ENCODE measurements at places on chromosomes 4 and X.
A peak's percentile ranks its signal among the peaks of the same experiment; 100 is the strongest.

- no peak for DNase-seq
Observed at GRCh38 chrX:151801980-151802379, 67.4 kb downstream of the CNGA2 start.

DNA sequence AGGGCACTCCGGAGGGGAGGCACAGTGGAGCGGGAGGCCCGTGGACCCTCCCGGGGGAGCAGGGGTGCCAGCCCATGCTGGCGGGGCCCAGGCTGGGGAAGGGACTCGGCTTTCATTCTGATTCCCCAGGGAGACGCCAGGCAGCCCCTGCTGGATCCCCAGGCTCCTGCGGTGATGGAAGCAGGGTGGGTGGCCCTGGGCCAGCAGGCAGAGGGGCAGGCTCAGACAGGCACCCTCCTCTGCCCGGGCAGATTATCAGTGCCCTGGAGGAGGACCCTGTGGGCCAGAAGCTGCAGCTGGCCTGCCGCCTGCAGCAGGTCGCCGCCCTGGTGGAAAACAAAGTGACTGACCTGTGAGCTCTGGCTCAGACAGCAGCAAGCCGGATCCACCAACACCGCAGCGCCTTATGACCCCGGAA, 2.1 kb upstream of the SRPK3 start:
- DNase-seq = no peak

- DNase-seq = no peak
Observed at GRCh38 chr4:64368741-64369140, 40.5 kb downstream of the TECRL start.

GRCh38 chr4:179196511-179196910, 1754.3 kb upstream of the AGA start:
- no peak for DNase-seq

GRCh38 chrX:45803383-45803921, 602.8 kb upstream of the DIPK2B start:
- peak; percentile 83 for DNase-seq

GRCh38 chrX:68651110-68651509, 3.6 kb downstream of the STARD8 start:
- no peak for DNase-seq

DNA sequence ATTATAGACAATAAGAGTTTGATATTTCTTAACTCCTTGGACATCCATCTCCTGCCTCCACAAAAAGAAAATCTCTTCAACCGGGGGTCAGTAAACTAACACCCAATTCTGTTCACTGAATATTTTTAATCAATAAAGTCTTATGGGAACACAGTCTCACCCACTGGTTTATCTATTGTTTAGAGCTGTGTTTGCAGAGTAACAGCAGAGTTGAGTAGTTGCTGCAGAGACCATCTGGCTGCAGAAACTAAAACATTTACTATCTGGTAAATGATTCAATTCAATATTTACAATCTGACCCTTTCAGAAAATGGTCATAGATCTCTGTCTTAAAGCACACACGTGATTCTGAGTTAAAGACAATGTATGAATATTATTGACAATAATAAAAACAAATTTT, 94.0 kb downstream of the TMA16 start:
- DNase-seq = no peak

- no peak for DNase-seq
Observed at GRCh38 chr4:160537681-160538080, 1434.8 kb downstream of the RAPGEF2 start.

DNA sequence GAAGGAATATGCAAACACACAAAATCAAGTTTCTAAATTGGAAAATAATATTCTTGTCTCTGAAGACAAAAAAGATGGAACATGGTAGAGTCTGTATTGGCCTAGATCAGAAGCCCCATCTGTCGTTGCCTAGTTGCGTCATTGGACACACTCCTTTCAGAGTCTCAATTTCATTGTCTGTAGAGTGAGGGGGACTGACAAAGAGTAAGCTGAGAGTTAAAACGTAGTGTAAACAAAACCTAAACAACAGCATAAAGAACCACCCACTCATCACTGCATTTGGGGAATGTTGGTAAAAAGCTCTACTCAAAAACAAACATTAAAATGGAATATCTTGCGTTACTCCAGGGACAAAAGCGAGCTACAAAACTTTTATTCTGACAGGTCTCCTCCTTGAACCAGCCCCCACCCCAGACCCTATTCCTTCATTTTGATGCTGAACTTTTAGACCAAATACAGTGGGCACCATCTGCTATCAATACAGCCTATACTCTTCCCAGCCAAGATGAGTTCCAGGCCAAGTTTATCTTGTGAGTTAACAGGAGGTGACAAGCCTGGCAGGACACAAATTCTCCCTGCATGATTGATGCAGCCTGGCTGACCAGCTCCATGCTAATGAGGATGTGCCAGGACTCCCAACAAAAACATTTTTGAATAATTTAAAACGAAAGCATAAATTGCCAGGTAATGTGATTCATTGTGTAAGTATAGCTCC, 125.2 kb downstream of the COL25A1 start:
- no peak for DNase-seq

GRCh38 chrX:5145957-5146356, 1082.7 kb downstream of the NLGN4X start:
- DNase-seq = no peak

DNA sequence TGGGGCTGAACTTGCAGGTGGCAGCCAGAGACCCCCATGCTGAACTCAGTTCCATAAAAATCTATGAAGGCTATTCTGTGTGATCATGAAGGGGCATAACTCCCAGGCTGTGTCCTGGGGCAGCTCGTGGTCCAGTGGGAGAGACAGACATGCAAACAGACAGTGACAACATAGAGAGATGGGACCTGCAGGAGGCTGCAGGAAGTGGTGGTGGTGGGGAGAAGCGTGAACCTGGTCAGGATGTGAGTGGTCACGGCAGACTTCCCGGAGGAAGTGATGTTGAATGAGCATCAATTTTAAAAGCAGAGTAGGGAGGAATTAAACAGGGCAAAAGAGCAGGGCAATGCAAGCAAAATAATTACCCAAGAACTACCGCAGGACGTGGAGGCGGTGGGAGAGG, 23.2 kb upstream of the SORCS2 start:
- no peak for DNase-seq

DNA sequence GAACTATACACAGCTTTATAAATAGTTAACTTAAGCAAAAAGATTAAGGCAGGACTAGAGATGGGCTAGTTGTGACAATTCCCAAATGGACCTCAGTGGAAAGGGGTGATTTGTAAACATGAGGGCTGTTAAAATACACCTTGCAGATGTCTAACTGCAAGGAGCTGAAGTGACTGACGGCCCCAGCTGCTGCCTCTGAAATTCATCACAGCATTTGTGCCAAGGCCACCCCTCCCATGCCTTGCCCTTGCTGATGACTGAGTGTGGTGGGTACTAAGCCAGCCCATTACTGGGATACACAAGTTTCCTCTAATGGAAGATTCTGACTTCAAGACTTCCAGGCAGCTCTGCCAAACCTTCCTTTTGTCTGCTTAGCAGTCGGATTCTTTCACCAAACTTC, 23.7 kb upstream of the EGFL6 start:
- no peak for DNase-seq

GRCh38 chrX:7346021-7346420, 198.1 kb upstream of the PUDP start:
- peak; percentile 58 for DNase-seq

DNA sequence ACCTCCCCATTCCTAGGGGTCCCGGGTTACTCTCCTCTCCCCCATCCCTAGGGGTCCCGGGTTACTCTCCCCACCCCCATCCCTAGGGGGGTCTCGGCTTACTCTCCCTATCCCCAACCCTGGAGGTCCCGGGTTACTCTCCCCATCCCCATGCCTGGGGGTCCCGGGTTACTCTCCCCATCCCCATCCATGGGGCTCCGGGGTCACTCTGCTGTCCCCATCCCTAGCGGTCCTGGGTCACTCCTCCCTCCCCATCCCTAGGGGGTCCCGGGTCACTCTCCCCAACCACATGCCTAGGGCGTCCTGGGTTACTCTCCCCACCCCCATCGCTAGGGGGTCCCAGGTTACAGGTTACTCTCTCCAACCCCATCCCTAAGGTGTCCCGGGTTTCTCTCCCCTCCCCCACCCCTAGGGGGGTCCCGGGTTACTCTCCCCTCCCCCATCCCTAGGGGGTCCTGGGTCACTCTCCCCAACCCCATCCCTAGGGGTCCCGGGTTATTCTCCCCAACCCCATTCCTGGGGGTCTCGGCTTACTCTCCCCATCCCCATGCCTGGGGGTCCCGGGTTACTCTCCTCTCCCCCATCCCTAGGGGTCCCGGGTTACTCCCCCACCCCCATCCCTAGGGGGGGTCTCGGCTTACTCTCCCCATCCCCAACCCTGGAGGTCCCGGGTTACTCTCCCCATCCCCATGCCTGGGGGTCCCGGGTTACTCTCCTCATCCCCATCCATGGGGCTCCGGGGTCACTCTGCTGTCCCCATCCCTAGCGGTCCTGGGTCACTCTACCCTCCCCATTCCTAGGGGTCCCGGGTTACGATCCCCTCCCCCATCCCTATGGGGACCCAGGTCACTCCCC, 821 bp downstream of the ASMTL start:
- no peak for DNase-seq

DNA sequence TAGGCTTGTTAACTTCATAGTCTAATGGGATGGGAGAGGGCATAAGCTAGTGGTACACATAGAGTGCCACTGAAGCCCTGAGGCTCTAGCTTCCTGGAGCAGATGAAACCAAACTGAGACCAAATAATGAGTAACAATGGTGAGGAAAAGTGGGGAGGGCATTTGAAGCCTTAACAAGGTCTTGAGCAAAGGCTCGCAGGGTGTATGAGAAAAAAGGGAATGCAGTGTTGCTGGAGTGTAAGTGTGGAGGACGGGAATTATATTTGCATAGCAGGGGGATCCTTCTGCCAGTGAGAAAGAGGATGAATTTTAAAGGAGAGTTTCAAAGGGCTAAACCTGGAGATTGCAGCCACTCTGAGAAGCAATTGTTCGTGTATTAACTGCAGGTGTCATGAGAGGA, 263.1 kb downstream of the ANK2 start:
- DNase-seq = no peak

- DNase-seq = peak; percentile 21
Observed at GRCh38 chr4:172202480-172203076, 389.4 kb downstream of the GALNTL6 start.

DNA sequence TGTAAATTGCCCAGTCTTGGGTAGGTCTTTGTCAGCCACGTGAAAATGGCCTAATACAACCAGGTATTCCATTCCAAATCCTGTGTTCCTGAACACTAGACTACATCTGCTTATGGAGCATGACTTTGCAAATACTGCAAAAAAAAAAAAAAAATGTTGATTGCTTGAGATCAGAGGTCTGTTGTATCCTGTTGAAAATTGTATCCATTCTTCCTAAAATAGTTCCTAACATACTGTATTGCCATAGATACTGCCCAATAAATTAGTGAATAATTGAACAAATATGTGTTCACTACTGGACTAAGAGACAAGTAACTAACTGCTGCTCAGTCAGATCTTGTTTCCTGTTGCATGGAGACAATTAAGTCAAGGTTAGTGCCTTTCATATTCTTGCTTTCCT, 164.3 kb upstream of the PABPC4L start:
- DNase-seq = peak; percentile 60

- DNase-seq = no peak
Observed at GRCh38 chrX:8089141-8089540, 81.9 kb downstream of the VCX2 start.

DNA sequence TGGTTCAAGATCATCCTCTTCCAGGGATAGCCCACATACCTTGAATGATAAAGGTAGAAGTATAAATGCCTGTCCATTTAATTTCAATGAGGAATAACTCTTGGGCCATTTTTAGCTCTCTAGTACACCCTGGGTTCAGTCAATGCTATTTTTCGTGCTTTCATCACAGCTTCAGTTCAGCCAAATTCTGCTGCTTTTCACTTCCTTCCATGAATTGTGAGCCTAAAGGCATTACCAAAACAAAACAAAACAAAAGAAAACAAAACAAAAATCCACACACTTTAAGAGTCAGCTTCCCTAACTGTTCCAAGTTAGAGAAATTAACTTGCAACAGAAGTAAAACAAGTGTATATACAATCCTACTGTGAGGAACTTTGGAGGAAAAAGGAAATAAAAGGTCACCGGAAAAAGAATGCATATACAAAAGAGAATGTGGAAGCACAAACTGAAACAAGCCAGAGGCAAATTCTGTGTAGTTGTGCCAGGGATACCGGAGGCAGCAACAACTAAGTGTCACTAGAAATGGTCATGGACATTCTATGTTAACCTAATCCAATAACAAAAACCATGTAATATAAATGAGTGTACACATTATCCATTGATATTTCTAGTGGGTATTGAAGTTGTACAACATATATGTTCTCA, 423.1 kb downstream of the KCTD8 start:
- no peak for DNase-seq

GRCh38 chr4:187961171-187961570, 34.4 kb upstream of the ZFP42 start:
- DNase-seq = no peak

GRCh38 chr4:4284827-4285618, 4.9 kb downstream of the LYAR start:
- no peak for DNase-seq

- DNase-seq = peak; percentile 51
Observed at GRCh38 chr4:121736735-121737351, 28.1 kb downstream of the SMIM43 start.

DNA sequence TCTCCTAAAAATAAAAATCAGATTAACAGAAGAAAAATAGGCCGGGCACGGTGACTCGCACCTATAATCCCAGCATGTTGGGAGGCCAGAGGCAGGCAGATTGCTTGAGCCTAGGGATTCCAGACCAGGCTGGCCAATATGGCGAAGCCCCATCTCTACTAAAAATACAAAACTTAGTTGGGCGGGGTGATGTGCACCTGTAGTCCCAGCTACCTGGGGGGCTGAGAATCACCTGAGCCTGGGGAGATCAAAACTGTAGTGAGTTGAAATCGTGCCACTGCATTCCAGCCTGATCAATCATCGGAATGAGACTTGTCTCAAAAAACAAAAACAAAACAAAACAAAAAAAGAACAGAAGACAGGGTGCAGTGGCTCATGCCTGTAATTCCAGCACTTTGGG, 32.8 kb upstream of the NOCT start:
- no peak for DNase-seq

GRCh38 chr4:87270825-87271224, 50.4 kb upstream of the KLHL8 start:
- no peak for DNase-seq

GRCh38 chrX:39875834-39876628, 221.7 kb downstream of the BCOR start:
- DNase-seq = no peak

- DNase-seq = peak; percentile 64
Observed at GRCh38 chr4:141047228-141047884, 85.9 kb downstream of the RNF150 start.

- peak; percentile 60 for DNase-seq
Observed at GRCh38 chr4:82715731-82716617, 82.6 kb downstream of the SCD5 start.

- DNase-seq = no peak
Observed at GRCh38 chr4:7430965-7431695, 3.6 kb downstream of the PSAPL1 start.

GRCh38 chrX:108126661-108127060, 35.1 kb downstream of the ATG4A start:
- no peak for DNase-seq

GRCh38 chrX:80984118-80984517, 174.4 kb upstream of the BRWD3 start:
- no peak for DNase-seq

GRCh38 chr4:88964450-88964849, 92.5 kb downstream of the FAM13A start:
- peak; percentile 50 for DNase-seq

Measured in fibroblast of gingiva (primary cell).